Breast epithelium (tissue), 4 donors: ENCODE measurements at places on chromosomes 1 and 21.
A peak's percentile ranks its signal among the peaks of the same experiment; 100 is the strongest.

- no peaks in the 10 kb centered on the region for H3K36me3 ChIP-seq
- no peak overlapping the region for H3K4me3 ChIP-seq
- H3K27ac ChIP-seq, result no peak overlapping the region
These were observed 654.9 kb upstream of the PKN2 start for GRCh38 chr1:88029142-88029541.

- no peaks in the 10 kb centered on the region for H3K36me3 ChIP-seq
- no peaks in the 10 kb centered on the region for H3K4me1 ChIP-seq
- no peak for DNase-seq
- H3K27ac ChIP-seq, result no peak overlapping the region
These were observed 139.1 kb downstream of the TNR start for GRCh38 chr1:175604039-175604941.

DNA sequence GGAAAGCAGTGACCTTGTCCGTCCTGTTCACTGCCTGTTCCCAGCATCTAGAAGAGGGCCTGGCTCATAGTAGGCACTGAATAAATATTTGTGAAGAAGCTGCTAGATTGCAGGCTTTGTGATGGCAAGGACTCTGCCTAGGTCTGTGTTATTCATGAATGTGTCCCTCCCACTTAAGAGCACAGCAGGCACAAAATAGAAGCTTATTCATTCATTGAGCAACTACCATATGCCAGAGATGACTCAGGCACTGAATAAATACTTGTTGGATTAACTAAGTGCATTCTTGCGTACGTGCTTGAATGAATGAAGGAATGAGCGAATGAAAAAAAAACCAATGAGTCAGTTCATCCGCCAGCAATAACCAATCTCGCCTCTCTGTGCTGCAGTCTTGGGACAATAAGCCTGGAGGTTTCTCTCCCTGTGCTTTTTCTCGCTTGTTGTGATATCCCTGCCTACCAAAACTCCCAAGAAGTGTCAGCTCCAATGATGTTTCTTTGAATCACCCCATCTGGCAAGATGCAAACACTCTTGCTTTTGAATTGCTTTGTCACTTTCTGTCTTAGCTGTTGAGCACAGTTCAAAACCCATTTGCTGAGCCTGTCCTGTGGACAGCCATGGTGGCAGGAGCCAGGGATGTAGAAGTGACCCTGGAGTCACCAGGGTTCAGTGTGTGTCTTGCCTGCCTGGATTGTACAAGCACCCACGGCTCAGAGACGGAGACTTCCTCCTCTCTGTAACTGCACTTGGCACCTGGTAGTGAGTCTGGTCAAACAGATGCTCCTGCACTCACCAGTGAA is 143.9 kb downstream of the KAZN start:
- no peaks in the 10 kb centered on the region for H3K36me3 ChIP-seq
- H3K4me1 ChIP-seq, result no peaks in the 10 kb centered on the region
- no peak overlapping the region for H3K4me3 ChIP-seq
- no peak overlapping the region for H3K27ac ChIP-seq

DNA sequence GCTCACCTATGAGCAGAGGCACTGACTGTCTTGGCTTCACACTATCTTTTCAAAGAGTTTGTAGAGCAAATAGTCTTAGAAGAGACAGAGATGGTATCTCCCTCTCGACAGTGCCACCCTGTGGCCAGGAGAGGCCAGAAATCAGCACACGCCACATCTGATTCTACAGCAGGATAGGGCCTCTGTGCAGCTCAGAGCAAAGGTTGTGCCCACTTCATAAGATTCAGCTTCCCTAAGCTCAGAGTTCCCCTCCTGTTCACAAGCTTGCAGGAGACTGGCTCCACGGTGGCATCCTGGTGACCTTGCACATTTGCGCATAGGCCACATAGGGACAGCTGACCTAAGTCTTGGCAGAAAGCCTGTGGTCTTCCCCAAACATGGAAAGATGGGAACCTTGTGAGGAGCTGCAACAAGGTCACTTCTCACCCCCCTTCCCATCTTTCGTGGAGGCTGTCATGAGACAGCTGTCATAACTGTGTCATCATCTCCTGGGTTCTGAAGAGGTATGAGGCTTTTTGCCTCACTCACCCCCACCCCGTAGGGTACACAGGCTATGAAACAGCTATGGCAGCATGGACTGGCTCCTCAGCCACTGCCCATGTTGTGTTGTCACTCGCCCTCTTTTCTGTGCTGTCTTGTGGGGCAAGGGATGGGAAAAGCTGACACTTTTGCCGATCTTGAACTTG is 3.0 kb downstream of the ITLN2 start:
- no peaks in the 10 kb centered on the region for H3K4me1 ChIP-seq
- no peak overlapping the region for H3K4me3 ChIP-seq
- no peaks in the 10 kb centered on the region for H3K27me3 ChIP-seq

DNA sequence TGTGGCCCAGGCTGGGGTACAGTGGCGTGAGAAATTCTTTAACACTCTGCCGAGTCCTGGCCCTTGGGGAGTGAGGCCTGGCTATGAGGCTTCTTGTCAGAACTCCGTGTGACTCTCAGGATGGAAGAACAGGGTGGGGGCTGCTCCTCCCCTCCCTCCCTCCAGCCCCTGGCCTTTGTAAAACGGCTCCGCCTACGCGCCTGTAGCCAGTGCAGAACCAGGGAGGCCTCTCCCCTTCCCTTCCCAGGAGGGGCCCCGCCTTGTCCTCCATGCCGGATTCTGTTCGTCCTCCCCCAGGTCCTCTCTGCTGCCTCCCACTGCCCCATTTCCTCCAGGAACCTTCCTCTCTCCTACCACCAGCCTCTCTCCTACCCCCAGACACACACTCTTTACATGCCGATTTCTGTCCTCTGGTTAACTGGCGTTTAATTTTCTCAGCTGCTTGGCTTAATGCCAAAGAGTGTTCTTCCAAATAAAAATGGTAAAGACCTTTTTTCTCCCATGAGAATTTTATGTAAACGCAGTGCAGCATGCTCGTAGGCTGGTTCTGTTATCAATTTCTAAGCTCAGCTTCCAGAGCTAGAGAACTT is 21.0 kb downstream of the PDE9A start:
- no peak for DNase-seq
- H3K27ac ChIP-seq, result peak overlapping the region; percentile 43
- H3K4me3 ChIP-seq, result no peak overlapping the region
- H3K27me3 ChIP-seq, result no peaks in the 10 kb centered on the region
- no peaks in the 10 kb centered on the region for H3K36me3 ChIP-seq
- no peaks in the 10 kb centered on the region for H3K4me1 ChIP-seq

DNA sequence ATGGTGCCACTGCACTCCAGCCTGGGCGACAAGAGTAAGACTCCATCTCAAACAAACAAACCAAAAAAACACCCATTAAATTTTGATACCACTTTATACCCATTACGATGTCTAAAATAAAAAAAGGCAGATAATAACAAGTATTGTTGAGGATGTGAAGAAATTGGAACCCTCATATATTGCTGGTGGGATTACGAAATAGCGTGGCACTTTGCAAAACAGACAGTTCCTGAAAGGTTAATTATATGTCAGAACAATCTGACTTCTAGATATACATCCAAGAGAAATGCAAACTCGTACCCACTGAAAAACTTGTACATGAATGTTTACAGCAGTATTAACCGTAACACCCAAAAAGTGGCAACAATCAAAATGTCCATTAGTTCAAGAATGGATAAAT is 70.3 kb downstream of the USP24 start:
- H3K27me3 ChIP-seq, result no peaks in the 10 kb centered on the region
- peaks cover 5% of the 10 kb centered on the region for H3K36me3 ChIP-seq
- H3K4me1 ChIP-seq, result no peaks in the 10 kb centered on the region

DNA sequence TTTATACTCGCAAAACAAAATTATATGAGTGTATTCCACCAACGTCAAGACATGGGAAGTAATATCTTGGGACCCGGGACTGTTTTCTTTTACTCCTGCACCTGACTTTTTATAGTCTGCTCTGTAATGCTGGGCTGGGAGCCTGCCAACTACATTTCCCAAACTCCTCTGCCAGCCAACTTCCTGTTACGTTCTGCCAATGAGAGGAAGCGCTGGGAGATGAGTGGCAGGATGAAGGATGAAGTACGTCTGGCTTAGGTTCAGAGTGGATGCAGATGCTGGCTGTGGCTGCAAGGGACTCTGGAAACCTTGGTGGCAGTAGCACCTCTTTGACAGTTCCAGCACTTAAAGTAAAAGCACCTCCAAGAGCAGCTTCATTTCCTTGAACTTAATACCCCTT is 59.6 kb downstream of the USP24 start:
- no peak overlapping the region for H3K4me3 ChIP-seq
- H3K27ac ChIP-seq, result no peak overlapping the region
- no peak for DNase-seq
- H3K4me1 ChIP-seq, result no peaks in the 10 kb centered on the region

- H3K36me3 ChIP-seq, result no peaks in the 10 kb centered on the region
- DNase-seq, result no peak
- H3K4me3 ChIP-seq, result no peak overlapping the region
- no peaks in the 10 kb centered on the region for H3K4me1 ChIP-seq
- no peak overlapping the region for H3K27ac ChIP-seq
These were observed 727.2 kb upstream of the ADGRL2 start for GRCh38 chr1:81073580-81073979.

DNA sequence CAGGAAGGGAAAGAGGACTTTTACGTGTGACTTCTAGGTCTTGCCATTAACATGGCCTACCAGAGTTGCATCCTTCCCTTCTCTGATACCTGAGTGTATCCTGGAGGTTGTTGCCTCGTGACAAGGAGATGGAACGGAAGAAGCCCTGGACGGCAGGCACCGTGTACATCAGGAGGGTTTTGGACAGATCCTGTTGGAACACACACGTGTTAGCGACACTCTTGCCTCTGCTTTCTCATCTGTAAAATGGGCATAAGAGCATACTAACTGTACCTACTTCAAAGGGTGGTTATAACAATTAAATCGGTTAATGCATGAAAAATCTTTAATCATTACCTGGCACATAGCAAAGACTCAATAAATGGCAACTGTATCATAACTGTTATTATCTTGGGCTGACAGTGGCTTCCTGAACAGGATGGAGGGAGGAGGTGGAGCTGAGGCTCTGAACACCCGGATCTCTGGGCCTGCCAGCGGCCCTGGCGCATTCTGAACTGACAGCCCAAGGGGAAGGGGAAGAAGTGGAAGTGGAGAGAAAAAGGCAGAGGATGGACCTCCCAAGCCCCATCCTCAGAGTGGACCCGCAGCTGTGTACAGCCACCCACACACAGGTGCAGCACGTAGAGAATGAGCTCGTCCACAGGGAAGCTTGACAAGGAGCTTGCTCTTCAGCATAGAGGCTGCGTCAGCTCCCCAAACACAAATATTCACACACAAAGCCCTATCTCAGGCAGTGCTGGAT is 30.2 kb upstream of the EXOSC10 start:
- peaks cover 10% of the 10 kb centered on the region for H3K36me3 ChIP-seq
- no peaks in the 10 kb centered on the region for H3K4me1 ChIP-seq
- H3K27ac ChIP-seq, result peak overlapping the region; percentile 0

GRCh38 chr1:159915571-159916241 is 9.6 kb downstream of the TAGLN2 start:
- H3K27me3 ChIP-seq, result no peaks in the 10 kb centered on the region
- peaks cover 5% of the 10 kb centered on the region for H3K36me3 ChIP-seq
- H3K4me1 ChIP-seq, result peaks cover 7% of the 10 kb centered on the region
- no peak for DNase-seq

DNA sequence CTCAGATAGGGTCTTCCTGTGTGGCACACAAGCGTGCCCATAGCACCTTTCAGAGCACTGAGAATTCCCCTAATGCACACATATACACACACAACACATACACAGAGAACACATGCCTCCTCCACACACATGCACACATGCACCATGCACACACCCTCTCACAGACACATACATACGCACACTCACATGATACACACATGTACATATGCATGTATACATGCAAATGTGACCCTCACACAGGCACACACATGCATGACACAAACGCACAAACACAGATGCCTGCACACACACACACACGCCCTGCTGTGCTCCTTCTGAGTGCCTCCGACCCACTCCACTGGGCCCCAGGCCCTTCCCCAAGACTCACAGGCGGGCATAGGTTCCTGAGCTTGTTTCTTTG is 251.0 kb downstream of the PTPRU start:
- no peaks in the 10 kb centered on the region for H3K4me1 ChIP-seq
- H3K27ac ChIP-seq, result no peak overlapping the region
- DNase-seq, result peak; percentile 1
- no peak overlapping the region for H3K4me3 ChIP-seq
- H3K36me3 ChIP-seq, result no peaks in the 10 kb centered on the region

GRCh38 chr1:68113966-68114365 is 63.5 kb upstream of the DIRAS3 start:
- H3K4me1 ChIP-seq, result no peaks in the 10 kb centered on the region
- H3K4me3 ChIP-seq, result no peak overlapping the region
- no peaks in the 10 kb centered on the region for H3K36me3 ChIP-seq
- DNase-seq, result no peak
- H3K27ac ChIP-seq, result no peak overlapping the region
- no peaks in the 10 kb centered on the region for H3K27me3 ChIP-seq

DNA sequence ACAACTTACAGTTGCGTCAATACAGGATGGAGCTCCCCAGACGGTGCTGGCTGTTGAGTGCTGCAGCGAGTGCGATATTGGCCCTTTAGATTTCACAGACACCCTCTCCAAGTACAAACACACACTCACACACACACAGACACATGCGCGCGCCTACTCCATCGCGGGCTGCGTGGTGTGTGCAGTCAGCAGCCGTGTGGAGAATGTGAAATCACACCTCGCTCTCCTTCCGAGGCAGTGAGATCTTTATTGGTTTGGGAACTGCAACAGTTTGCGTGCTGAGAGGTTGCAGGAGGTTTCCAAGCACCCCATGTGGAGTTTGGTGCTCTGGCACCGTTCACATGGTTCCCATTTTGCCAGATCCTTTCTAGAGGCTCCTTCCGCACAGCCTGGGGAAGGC is 372.2 kb downstream of the RRAGC start:
- no peak overlapping the region for H3K27ac ChIP-seq
- no peaks in the 10 kb centered on the region for H3K4me1 ChIP-seq
- H3K4me3 ChIP-seq, result no peak overlapping the region
- DNase-seq, result no peak

DNA sequence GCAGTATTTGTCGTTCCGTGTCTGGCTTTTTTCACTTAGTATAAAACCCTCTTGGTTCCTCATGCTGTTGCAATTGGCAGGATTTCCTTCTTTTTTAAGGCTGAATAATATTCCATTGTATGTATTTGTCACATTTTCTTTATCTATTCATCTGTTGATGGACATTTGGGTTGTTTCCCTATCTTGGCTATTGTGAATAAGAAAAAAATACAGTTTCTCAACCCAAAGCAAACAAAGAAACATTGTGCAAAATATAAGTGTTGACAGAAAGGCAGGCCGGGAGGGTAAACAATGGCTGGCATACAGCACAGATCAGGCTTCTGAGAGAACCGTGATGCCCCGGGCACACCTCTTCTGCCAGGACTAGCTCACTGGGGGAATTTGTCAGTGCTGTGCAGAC is 26.9 kb downstream of the NENF start:
- no peaks in the 10 kb centered on the region for H3K4me1 ChIP-seq
- H3K27ac ChIP-seq, result peak overlapping the region; percentile 50
- no peaks in the 10 kb centered on the region for H3K36me3 ChIP-seq
- no peak for DNase-seq

GRCh38 chr1:66231217-66231616 is 302.7 kb upstream of the SGIP1 start:
- DNase-seq, result no peak
- H3K4me3 ChIP-seq, result no peak overlapping the region
- H3K27me3 ChIP-seq, result no peaks in the 10 kb centered on the region
- peak overlapping the region; percentile 20 for H3K27ac ChIP-seq
- no peaks in the 10 kb centered on the region for H3K4me1 ChIP-seq
